CD8-positive, alpha-beta memory T cell (primary cell): ENCODE measurements at places on chromosomes 5 and 9. TPM values are rescaled to one million over a fixed set of nuclear protein-coding genes. Genes with fewer than 3 reads are reported as not detected.

Gene PAEP
- not detected for total RNA-seq

Gene SLC36A2
- not detected for total RNA-seq

DNA sequence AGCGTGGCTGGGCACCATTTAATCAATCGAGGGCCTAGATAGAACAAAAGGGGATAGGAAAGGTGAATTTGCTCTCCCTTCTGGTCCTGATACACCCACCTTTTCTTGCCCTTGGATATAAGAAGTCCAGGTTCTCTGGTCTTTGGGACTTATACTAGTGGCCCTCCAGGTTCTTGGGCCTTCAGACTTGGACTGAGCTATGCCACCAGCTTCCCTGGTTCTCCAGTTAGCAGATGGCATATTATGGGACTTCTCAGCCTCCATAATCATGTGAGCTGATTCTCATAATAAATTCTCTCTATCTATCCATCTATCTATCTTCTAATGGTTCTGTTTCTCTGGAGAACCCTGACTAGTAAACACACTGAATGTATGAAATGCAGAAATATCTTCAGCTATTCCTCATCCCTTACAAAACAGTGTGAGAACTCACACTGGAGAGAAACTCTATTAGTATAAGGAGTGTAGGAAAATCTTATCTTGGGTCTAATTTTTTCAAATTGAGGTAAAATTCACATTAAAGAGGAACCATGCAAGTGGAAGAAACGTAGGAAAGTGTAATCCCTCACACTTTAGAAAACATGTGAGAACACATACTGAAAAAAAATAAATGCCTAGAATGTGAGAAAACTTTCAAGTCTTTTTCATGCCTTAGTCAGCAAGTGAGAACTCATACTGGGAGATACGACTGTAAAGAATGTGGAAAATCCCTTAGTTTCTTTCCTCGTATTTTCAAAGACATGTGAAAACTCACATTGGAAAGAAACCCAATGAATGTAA lies 15.5 kb downstream of the PCDHB15 start:
- no peak for DNase-seq
- no peaks in the 10 kb centered on the region for H3K27me3 ChIP-seq
- no peak overlapping the region for H3K27ac ChIP-seq
- H3K36me3 ChIP-seq, result no peaks in the 10 kb centered on the region

DNA sequence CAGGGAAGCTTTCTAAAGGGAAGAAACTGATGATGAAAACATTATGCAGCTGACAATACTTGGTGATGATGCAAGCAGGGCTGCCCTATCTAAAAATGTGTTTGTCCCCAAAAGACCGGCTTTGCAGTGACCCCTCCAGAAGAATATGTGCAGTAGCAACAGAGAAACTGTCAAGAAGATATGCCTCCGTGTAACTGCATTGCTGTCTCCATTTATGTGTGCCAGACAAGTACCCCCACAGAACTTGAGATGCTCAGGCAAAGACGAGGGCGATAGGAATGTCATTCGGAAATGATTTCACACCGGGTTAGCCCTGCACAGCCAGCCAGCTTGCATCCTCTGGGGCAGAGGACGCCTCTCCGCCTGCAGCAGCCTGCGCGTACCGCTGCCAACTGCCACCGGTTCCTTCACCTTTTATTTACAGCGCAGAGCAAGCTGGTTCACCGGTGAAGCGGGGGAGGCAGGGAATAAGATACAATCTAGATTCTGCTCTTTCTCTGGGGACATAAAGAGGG lies 2.0 kb downstream of the GABBR2 start:
- H3K27ac ChIP-seq, result no peak overlapping the region
- H3K36me3 ChIP-seq, result no peaks in the 10 kb centered on the region
- H3K27me3 ChIP-seq, result peaks cover 9% of the 10 kb centered on the region

DNA sequence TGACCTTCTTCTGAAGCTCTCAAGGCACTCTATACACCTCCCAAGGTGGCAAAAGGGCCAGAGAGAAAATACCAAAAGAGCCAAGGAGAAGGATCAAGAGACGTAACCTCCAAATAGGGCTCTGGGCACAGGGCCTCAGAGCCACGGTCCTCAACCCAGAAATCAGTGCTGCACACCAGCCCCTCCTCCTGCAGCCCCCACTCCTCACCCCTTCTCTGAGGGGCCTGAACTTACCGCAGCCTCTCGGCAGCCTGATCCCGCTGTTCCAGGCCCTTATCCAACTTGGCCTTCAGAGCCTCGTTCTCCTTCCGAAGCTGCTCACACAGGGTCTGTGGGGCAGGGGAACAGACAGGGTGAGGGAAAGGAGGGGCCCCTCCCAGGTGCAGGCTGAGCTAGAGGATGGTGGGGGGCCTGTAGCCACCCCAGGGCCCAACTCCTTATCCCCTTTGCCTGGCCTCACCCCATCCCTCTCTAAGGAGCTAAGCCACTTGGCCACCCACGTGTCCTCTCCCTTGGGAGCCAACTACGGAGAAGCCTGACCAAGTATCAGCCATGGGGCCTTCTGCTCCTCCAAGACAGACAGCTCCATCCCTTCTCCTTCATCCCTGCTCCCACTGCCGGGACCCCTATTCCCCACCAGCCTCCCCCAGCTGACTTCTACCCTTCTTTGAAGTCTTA lies 28.8 kb downstream of the TNIP1 start:
- H3K4me3 ChIP-seq, result no peak overlapping the region
- no peak overlapping the region for H3K27ac ChIP-seq
- no peaks in the 10 kb centered on the region for H3K4me1 ChIP-seq
- no peak for DNase-seq
- no peaks in the 10 kb centered on the region for H3K27me3 ChIP-seq
